Stimulated activated CD8-positive, alpha-beta memory T cell treated with anti-CD3 and anti-CD28 coated beads, Interleukin-4, amount 100 ng/mL, for 4 hours (primary cell): ENCODE measurements at places on chromosomes 6 and 20.

GRCh38 chr6:159061805-159062563 lies 17.2 kb upstream of the TAGAP start:
- DNase-seq, result no peak

DNA sequence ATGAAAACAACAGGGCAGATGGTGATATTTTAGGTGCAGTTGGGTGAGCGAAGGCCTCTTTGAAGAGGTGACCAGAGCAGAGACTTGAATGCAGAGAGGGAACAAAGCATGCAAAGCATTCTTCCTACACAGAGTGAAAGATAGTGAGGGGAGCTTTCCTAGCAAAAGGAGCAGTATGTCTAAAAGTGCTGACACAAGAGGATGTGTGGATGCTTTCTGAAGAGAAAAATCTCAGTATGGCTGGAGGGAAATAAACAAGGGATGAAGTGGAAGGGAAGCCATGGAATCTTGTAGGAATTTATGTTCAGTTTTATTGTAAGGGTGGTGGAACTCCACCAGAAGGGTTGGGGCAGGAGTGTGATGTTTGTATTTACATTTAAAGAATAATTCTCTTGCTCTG lies 128.6 kb downstream of the F13A1 start:
- no peak for DNase-seq

GRCh38 chr6:25022140-25022553 lies 86.4 kb upstream of the RIPOR2 start:
- DNase-seq, result no peak

GRCh38 chr6:53119772-53120409 lies 28.8 kb downstream of the GCM1 start:
- no peak for DNase-seq

DNA sequence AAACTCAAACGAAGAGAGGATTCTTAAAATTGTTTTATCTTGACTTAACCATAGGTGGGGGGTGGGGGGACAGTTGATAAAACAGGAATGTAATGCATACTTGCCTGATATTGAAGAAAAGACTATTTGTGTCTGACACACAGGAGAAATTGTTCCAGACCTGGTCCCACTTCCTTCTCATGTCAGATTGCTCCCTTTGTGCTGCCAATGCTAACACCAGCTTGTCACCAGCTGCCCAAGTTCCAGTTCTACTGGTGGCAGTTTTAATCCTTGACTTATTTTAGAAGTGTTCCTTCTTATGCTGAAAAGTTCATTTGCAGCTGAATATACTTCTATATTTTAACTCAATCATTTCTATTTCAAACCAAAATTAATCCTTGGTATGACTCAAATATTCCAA lies 127.3 kb downstream of the GMDS start:
- no peak for DNase-seq

DNA sequence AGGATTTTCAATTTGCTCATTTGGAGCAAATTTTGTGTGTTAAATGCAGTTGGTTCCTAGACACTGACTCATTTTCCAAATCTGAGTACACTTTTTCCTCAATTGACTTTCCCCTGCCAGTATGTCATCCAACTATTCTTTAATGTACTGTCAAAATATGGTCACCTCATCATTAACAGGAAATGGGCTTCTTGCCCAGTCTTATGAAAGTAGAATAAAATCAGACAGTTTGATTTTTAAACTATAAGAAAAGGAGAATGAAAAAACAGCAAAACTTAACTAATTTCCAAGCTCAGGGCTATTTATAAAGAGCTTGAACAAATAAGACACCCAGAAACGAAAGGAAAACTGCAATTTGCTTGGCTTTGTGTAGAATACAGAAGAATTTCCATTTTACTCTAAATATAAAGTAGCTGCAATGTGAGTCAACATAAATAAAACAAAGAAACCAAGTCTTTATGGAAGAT lies 43.7 kb upstream of the RAB23 start:
- no peak for DNase-seq

GRCh38 chr20:36391456-36391855 lies 85.3 kb downstream of the DLGAP4 start:
- DNase-seq, result no peak

DNA sequence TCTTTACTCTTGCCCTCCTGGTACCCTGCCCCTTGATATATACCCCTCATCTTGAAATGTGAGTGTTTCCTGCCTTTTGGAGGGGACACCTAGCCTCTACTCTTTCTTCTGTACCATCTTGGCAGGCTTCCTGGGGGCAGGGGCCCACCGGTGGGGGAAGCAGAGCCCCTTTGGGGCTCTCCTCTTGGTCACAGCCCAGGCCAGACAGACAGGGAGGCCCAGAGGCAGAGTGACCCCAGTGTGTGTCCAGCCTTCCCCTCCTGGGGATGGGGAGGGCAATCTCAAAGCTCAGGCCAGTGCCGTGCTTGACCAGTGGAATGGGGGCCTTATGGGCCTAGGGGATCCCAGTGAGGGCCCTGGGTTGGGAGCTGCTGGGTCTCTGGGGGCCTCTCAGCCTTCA lies 3.6 kb downstream of the ADAM33 start:
- no peak for DNase-seq

GRCh38 chr6:23989885-23990533 lies 136.0 kb upstream of the NRSN1 start:
- no peak for DNase-seq
